SK-N-SH (cell line): ENCODE measurements at places on chromosomes 13 and 19.

- DNase-seq: no peak
Measured at GRCh38 chr13:80157261-80157932, 183.5 kb downstream of the SPRY2 start.

GRCh38 chr19:15238639-15239155, 6.4 kb upstream of the EPHX3 start:
- no peak for DNase-seq

DNA sequence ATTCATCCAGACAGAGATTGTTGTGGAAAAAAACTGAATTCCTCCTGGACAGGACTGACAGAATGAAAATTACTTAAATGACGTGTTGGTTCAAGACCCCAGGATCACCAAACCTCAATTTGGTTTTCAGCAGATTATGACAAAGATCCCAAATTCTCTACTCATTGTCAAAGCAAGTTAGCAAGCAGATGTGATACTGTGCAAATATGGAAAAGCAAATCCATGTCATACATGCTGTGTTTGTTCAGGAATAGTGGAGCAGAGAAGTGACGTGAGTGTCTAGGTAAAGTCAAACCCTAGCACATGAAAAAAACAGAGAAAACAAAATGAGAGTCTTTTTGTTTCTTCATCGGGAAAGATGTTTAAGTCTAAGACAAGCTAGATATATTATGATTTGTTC, 169.2 kb upstream of the NBEA start:
- DNase-seq: no peak

- DNase-seq: no peak
Measured at GRCh38 chr13:99390601-99391000, 83.4 kb upstream of the GPR183 start.

GRCh38 chr13:69820180-69820579, 287.4 kb upstream of the ATXN8OS start:
- peak; percentile 8 for DNase-seq

DNA sequence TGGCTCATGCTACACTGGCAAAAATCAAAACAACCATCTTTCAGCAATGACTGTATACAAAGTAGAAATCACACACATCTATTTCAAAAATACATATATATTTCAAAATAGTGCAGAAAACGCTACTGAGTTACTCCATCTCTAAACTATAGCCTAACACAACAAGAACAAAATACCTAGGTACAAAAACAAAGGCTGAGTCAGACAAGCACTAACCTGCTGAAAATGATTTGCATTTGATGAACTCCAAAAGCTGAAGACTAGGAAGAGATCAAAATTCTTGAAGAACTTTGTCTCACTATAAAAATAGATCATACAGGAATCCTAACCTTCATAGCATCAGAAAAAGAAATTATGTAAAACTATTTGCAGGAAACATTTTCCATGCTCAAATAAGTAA, 381.6 kb downstream of the EFNB2 start:
- DNase-seq: no peak
